Naive thymus-derived CD8-positive, alpha-beta T cell (primary cell): ENCODE measurements at places on chromosomes 1 and 21. TPM values are rescaled to one million over a fixed set of nuclear protein-coding genes. Genes with fewer than 3 reads are reported as not detected.

DNA sequence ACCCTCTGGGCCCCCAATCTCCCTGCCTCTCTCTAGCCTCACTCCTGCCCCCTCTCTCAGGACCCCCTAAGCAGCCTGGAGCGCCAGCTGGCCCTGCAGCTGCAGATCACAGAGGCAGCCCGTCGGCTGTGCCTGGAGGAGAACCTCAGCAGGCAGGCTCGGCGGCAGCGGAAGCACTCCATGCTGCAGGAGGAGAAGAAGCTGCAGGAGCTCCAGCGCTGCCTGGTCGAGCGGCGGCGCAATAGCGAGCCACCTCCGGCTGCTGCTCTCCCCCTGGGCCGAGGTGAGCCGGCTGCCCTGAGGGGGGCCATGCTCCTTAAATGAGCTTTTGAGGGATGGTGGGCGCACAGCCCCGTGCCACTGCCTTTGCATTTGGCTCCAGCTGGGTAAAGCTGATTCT, 6.2 kb downstream of the INAVA start:
- no peak for DNase-seq

DNA sequence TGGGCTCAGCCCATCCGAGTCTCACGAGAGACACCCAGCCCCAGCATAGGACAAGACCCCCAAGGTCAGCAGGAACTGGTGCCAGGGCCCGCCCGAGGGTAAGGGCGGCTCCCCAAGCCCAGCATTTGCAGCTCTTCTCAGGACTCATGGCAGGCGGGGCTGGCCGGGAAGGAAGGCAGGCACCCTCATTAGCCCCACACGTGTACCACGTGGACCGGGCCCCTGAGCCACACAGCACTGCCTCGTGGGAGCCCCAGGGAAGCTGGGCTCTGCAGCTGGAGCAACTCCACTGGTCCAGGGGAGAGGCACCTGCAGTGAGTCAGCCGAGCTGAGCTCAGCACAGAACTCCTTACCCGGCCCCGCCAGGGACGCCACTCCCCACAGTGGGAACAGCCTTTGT, 97.7 kb upstream of the IFFO2 start:
- no peak for DNase-seq

DNA sequence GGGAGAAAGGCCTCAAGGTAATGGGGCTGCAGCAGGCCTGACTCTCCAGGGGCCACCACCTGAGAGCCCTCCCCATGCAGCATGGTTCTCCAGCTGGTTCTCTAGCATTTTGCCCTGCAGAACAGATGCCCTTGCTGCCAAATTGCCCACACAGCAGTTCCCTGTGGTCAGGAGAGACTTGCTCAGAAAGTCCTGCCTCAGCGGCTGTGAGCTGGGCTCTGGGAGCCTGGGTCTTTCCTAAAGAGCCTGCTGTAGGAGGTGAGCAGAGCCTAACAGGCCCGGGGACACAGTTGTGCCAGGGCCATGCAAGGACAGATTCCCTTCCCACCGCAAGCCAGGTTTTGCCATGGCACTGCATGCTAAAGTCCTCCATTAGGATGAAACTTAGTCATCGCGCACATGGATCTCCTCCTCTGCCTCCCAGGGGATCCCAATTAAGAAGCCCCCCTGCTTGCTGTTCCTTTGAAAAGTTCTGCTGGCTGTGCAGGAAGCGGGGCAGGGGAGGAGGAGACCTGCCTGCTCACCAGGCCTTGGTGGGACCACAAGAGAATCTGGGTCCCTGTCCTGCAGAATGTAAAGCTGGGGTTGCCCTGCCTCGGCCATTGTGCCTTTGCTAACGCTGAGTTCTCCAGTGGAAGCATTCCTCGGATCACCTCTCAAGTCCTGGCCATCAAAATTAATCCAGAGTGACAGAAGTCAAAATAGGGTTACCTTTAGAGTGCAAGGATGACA, 21.4 kb downstream of the TEX35 start:
- DNase-seq = no peak

GRCh38 chr1:1268284-1268682, 5.4 kb downstream of the UBE2J2 start:
- no peak for DNase-seq

GRCh38 chr1:14742181-14742980, 143.9 kb downstream of the KAZN start:
- DNase-seq = no peak

DNA sequence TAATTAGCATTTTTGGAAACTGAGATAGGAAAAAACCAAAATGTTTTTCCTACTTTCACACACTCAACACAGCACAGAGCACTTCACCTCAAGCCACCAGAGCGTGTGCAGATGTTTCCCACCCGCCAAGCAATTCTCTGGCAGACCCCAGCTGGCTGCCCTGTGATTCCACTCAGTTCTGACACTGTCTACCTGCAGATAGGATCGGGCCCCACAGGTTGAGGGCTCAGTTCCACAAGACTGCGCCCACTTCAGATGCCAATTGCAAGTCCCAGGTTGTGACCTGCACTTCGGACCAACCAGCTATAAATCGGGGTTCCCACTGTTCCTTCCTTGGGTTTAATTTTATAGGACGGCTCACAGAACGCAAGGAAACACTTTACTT, 9.9 kb downstream of the KIAA1614 start:
- DNase-seq = no peak

DNA sequence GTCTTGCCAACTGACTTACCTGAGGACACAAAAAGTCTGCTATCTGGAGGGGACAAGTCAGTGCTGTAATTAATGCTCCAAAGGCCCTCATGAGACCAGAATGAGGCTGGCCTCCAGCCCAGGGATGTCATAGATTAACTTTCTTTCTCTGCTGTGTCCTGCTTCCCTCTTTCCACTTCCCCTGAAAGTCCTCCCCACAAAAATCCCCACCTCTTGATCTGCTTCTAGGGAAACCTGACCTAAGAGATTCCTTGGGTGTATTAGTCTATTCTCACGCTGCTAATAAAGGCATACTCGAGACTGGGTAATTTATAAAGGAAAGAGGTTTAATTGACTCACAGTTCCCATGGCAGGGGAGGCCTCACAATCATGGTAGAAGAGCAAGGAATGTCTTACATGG, 39.2 kb downstream of the RUNX3 start:
- DNase-seq = no peak

DNA sequence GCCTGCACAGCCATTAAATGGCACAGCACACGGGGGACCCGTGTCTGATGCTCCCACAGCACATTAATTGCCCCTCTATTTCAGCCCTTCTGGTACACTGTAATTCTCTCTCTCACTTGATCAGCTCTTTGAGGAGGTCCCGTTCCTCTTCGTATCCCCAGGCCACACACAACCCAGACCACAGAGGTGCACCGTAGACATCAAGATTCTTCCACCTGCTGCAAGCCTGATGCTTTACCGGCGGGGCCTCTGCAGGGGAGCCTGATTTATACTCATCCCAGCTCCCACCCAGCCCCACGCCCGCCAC, 759 bp downstream of the SMYD3 start:
- DNase-seq = no peak

MX2 gene
- 114 TPM for total RNA-seq

FCRLB gene
- total RNA-seq = 1.2 TPM

HES3 gene
- total RNA-seq = not detected

FAM110D gene
- not detected for total RNA-seq

TMEM53 gene
- total RNA-seq = 1.0 TPM

SPATA46 gene
- not detected for total RNA-seq

MYCL gene
- not detected for total RNA-seq

KRTAP7-1 gene
- total RNA-seq = not detected
